ENCODE measurements at places on chromosomes 5 and 9.

DNA sequence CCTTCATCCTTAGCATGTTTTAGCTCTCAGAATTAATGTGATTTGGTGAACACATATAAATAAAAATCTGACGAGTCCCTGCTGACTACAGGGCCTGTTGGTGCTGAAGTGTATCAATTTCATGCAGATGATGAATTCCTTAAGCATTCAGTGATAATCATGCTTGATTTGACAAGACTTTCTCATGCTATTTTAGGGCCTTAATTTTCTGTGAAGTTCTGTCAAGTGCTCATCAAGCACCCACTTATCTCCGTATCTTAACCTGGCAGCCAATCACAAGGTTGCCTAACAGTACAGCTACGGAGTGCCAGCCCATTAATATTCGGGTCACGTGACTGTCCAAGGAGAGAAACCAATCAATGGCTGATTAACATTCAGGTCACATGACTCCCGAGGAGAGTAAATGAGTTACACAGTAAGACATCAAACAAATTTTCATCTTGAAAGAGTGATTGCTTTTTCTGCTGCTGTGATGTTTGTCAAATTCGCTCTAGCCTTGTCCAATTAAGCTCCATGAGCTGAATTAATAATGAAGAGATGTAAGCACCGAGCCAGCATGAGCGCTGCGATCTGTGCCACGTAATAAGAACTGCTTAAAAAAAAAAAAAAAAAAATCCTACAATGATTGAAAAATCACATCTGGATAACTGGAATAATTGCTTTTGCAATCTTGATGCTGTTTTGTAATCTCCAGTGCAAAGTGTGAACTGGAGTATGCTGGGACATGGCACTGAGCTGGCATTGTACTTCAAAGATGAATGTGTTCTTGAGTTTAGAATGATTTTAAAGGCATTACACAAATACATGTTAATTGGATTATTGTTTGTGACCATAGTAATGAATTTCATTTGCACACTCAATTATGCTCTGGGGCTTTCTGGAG lies 104.3 kb upstream of the SPATA31D4 start:
- no peak for DNase-seq

- DNase-seq, result no peak
Observed at GRCh38 chr5:68255305-68256120, 40.0 kb downstream of the PIK3R1 start.

- DNase-seq, result no peak
Observed at GRCh38 chr5:45162974-45163373, 354.2 kb downstream of the MRPS30 start.

- no peak for DNase-seq
Observed at GRCh38 chr9:86163503-86163902, 64.1 kb upstream of the GOLM1 start.

DNA sequence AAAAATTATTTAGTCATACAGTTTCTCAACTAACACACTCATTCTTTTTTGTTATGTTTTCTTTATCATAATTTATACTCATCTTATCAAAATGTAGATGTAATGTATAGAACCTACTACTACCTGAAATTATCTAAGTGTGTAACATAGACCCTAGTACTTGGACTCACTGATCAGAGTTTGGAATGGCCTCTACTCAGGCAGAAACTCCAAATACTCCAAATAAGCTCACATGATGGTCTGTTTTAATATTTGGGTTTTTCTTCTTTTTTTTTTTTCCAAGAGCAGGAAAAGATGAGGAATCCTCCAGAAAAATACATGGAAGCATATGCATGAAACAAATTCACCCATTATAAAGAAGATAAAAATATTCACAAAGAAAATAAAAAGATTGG lies 126.3 kb downstream of the PDE4D start:
- DNase-seq, result no peak
